ENCODE measurements at places on chromosomes 6 and 20.
A peak's percentile ranks its signal among the peaks of the same experiment; 100 is the strongest.

GRCh38 chr6:42333612-42334011, 116.0 kb upstream of the MRPS10 start:
- no peak overlapping the region for H3K4me3 ChIP-seq
- peaks cover 1% of the 10 kb centered on the region for H3K27me3 ChIP-seq
- no peak for DNase-seq
- H3K4me1 ChIP-seq: peaks cover 28% of the 10 kb centered on the region

DNA sequence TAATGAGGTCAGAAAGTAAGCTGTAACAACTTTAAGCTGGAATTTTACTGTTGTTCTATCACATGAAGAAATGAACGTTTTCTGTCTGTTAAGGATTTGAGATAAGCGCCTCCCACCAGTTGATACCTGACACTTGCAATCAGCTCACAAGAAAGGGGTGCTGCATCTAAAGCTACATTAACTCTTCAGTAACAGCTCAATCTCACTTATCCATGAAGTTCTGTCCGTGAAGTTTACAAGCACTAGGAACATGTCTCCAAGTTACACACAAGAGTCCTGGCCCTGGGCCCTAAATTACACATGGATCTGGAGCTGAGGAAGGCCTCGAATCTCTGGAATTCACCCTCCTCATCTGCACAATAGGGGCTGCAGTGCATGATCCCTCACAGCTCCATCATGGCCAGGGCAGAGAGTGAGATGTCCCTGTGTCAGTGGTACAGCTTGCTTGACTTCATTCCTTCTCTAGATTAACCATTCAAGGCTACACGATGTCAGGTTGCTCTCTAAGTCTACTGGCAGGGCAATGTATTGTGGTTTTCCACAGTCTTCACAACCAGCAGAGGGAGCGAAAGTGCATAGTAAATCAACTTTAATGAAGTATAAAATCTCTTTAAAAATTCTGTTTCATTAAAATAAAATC, 182.4 kb upstream of the MCHR2 start:
- peak; percentile 72 for DNase-seq
- peak overlapping the region; percentile 77 for H3K4me3 ChIP-seq
- H3K27ac ChIP-seq: peak overlapping the region; percentile 94

- peaks cover 17% of the 10 kb centered on the region for H3K4me1 ChIP-seq
- DNase-seq: no peak
- no peak overlapping the region for H3K4me3 ChIP-seq
- H3K27ac ChIP-seq: no peak overlapping the region
These were observed 168.9 kb downstream of the ATXN1 start for GRCh38 chr6:16592223-16592911.

- DNase-seq: no peak
- H3K27me3 ChIP-seq: no peaks in the 10 kb centered on the region
- peaks cover 62% of the 10 kb centered on the region for H3K4me1 ChIP-seq
- H3K4me3 ChIP-seq: peak overlapping the region; percentile 98
- H3K27ac ChIP-seq: peak overlapping the region; percentile 92
- H3K36me3 ChIP-seq: peaks cover 40% of the 10 kb centered on the region
These were observed 1.1 kb upstream of the CLIC1 start for GRCh38 chr6:31737315-31737990.

GRCh38 chr6:1515280-1515679, 94.4 kb upstream of the FOXC1 start:
- DNase-seq: no peak
- H3K27ac ChIP-seq: no peak overlapping the region
- no peaks in the 10 kb centered on the region for H3K36me3 ChIP-seq

DNA sequence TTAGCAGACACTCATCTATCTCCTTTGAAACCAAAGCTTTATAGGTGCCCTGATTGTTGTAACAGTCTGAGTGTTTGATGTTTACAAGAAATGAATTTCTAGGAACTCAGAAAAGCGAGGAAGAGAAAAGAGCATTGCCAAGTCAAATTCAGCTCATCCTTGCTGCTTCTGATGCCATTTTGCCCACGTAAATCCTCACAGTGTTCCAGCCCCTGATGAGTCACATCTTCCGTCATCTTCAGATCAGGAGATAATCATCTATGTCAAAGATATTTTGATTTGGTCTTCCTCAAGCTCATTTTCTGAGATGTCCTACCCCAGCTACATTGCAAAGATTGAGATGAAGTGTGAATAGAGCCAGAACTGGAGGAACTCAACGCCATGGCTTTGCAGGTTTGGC, 426.2 kb downstream of the BMP2 start:
- no peaks in the 10 kb centered on the region for H3K36me3 ChIP-seq
- no peaks in the 10 kb centered on the region for H3K4me1 ChIP-seq
- H3K4me3 ChIP-seq: no peak overlapping the region
- no peak overlapping the region for H3K27ac ChIP-seq
- no peak for DNase-seq

- H3K4me1 ChIP-seq: peaks cover 17% of the 10 kb centered on the region
- 0 out of 2 replicates have a peak overlapping the region, but pooled peaks have one; percentile 86 for H3K4me3 ChIP-seq
- no peak overlapping the region for H3K27ac ChIP-seq
- DNase-seq: no peak
- no peaks in the 10 kb centered on the region for H3K27me3 ChIP-seq
These were observed 1.8 kb downstream of the RALGAPA2 start for GRCh38 chr20:20710443-20711315.

DNA sequence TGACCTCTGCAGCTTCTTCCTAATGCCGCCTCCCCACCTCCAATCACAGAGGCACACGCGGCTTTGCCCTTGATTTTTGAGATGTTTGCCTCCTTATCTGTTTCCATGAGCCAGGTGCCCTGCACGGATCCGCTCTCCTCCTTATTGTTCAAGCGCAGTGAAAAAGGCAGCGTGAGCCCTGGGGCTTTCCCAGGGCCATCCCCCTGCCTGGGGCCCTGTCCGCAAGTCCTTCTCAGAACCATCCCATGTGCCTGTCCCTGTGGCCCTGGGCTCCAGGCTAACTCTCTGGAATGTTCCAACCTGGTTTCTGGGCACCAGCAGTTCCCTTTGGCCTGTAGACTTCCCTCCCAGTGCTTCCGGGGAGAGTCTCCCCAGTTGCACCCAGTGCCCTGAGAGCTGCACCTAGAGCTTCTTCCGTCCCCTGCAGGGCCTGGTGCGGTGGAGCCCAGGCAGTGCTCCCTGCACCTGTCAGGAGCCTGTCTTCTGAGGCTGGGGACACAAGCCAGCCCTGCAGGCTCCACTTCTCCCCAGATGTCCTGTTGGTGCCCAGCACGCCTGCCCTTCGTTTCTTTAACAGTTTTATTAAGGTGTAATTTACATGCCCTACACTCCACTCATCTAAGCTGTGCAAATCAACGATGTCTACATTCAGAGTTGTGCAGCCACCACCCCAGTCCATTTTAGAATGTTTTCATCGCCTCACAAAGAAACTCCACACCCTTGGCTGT, 330.3 kb downstream of the CDH4 start:
- H3K36me3 ChIP-seq: no peaks in the 10 kb centered on the region
- H3K4me3 ChIP-seq: no peak overlapping the region
- H3K27me3 ChIP-seq: peaks cover 15% of the 10 kb centered on the region
- H3K4me1 ChIP-seq: no peaks in the 10 kb centered on the region
- no peak for DNase-seq

- peak overlapping the region; percentile 96 for H3K4me3 ChIP-seq
- DNase-seq: peak; percentile 87
- peaks cover 13% of the 10 kb centered on the region for H3K27me3 ChIP-seq
- H3K27ac ChIP-seq: peak overlapping the region; percentile 100
- H3K4me1 ChIP-seq: peaks cover 40% of the 10 kb centered on the region
- H3K36me3 ChIP-seq: peaks cover 19% of the 10 kb centered on the region
These were observed 864 bp upstream of the BCLAF1 start for GRCh38 chr6:136290410-136291010.

DNA sequence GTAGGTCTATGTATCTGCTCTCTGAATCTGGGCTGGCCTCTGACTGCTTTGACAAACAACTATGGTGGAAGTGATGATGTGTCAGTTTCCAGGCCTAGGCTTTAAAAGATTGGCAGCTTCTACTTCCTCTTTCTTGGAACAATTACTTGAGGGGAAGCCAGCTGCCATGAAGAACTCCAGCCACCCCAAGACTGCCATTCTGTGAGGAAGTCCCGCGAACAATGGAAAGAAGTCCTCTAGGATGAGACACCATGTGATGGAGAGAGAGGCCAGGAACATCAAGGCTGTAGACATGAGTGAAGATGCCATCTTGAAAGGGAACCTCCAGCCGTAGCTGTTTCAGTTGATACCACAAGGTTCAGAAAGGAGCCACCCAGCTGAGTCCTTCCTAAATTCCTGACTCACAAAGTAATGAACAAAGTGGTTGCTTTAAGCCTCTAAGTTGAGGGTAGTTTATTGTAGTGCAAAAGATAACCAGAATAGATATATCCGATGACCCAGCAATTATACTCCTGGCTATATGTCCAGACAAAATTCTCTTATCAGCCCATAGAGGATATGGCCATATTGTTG, 15.3 kb upstream of the TCF15 start:
- H3K27ac ChIP-seq: no peak overlapping the region
- H3K36me3 ChIP-seq: no peaks in the 10 kb centered on the region
- DNase-seq: no peak
- peaks cover 13% of the 10 kb centered on the region for H3K4me1 ChIP-seq
- H3K4me3 ChIP-seq: no peak overlapping the region

GRCh38 chr20:3163099-3164042, 3.7 kb upstream of the FASTKD5 start:
- no peak overlapping the region for H3K27ac ChIP-seq
- H3K36me3 ChIP-seq: peaks cover 8% of the 10 kb centered on the region
- no peak for DNase-seq
- peaks cover 4% of the 10 kb centered on the region for H3K27me3 ChIP-seq

DNA sequence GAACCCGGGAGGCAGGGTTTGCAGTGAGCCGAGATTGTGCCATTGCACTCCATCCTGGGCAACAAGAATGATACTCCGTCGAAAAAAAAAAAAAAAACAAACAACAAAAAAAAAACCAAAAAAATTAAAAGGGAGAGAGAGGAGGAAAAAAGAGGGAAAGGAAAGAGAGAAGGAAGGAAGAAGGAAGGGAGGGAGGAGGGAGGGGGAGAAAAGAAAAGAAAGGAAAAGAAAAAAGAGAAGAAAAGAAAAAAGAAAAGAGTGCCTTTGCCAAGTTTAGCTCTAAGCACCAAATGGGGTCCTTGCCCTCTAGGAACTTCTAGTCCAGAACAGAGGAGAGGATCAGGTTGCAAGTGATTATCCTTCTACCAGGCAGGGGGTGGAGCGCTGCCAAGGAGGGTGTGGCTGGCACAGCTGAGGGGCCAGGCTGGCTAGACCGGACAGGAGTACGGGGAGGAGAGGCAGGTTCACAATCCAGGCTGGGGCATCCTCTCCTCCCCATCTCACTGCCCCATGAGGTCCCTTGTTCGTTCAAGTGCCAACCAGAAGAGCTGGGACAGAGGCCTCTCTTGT, 19.1 kb downstream of the GNAS start:
- no peak overlapping the region for H3K4me3 ChIP-seq
- H3K27me3 ChIP-seq: peaks cover 12% of the 10 kb centered on the region
- H3K36me3 ChIP-seq: no peaks in the 10 kb centered on the region
- DNase-seq: no peak
- no peak overlapping the region for H3K27ac ChIP-seq
- peaks cover 21% of the 10 kb centered on the region for H3K4me1 ChIP-seq

- H3K27me3 ChIP-seq: no peaks in the 10 kb centered on the region
- H3K27ac ChIP-seq: no peak overlapping the region
- peaks cover 18% of the 10 kb centered on the region for H3K4me1 ChIP-seq
- no peak for DNase-seq
These were observed 27.5 kb downstream of the EPB41L2 start for GRCh38 chr6:131035582-131035981.

DNA sequence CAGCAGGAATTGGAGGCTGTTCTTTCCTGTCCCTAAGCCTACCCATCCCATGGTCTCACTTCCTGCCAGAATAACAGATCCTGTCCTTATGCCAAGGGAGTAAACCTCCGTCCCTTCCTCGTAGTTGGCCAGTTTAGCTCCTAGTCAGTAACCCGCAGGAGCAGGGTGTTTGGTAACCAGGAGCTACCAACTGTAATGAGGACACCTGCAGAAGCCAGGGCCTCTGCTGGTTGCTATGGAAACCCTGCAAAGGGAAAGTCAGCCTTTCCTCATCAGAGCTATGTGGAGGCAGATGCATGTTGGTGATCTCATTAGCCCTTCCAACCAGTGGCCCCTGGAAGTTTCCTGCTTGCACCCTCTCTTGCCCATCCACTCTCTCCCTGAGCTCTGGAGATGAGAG, 368.2 kb upstream of the SULF2 start:
- peaks cover 8% of the 10 kb centered on the region for H3K27me3 ChIP-seq
- H3K36me3 ChIP-seq: peaks cover 14% of the 10 kb centered on the region
- no peak overlapping the region for H3K4me3 ChIP-seq
- no peaks in the 10 kb centered on the region for H3K4me1 ChIP-seq
- no peak overlapping the region for H3K27ac ChIP-seq
- DNase-seq: no peak

Measured in HFFc6 (cell line).